Stimulated activated CD8-positive, alpha-beta memory T cell treated with anti-CD3 and anti-CD28 coated beads, Interleukin-7, amount 100 ng/mL, for 4 hours (primary cell): ENCODE measurements at places on chromosomes 5 and 9.

DNA sequence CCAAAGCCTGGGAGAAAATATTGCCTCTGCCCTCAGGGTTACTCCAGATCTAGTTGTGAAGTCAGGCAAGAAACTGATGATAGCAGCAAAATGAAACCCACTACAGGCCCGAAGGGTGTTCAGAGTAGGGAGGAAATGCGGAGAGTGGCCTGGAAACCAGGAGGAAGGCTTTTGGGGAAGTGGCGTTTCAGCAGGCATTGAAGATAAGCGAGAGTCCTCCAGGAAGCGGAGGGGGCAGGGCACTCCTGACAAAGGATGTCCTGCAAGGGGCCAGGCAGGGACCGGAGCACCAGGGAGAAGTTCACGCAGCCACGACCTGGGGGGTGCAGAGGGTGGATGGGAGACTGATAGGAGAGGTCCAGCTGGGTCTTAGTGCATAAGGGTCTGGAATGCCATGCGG is 7.8 kb upstream of the FOXI1 start:
- DNase-seq = no peak

DNA sequence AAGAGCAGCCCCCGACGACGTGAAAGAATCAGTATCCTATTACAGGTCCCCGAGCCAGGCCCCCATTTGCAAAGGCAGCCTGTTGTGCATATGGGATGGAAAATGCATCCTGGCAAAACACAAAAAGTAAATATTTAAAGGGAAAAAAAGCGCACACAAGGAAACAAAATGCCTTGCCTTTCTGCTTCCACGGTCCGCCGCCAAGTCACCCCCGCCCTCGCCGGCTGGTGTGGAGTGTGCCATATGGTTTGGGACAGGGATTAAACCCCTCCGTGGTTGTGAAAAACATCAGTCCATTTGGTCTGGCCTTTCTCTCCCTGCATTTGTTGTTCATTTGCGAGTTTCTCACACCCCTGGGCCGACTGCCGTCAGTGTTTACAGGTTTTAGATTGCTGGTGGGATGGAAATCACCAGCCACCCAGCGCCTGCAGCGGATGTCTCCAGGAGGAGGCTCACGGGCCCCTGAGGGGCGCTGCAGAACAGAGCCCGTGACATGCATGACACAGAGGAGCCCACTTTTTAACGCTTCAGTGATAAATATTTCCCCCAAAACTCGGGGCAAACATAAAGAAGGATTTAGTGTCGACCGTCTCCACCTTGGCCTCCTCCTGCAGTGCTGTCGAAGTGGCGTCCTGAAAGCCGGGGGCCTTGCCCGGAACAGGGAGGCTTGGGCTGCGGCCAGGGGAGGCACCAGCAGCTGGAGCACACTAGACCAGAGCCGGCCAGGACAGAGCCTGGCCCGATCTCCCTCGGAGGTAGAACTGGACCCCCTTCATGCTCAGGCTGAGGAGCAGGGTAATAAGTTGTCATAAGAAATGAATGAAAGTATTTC is 161.5 kb downstream of the HSD17B3 start:
- DNase-seq = no peak

- DNase-seq = no peak
Measured at GRCh38 chr5:9924614-9925013, 294.5 kb upstream of the TAS2R1 start.

DNA sequence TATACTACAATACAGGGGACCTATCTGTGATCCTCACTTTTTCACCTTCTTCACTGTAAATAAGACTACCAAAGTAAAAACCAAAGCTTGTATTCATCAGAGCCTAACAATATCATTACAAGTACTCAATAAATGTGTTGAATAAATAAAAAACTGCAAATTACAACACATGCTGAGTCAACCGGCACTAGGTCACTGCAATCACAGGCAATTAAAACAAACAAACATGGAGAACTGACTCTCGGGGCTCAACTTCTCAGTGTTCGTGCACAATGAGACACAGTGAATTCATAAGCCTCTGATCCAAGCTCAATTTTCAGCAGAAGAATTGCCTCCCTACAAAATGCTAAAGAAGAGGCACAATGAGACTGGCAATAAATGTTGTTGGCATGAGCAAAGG is 69.2 kb downstream of the CDK5RAP2 start:
- DNase-seq = no peak

DNA sequence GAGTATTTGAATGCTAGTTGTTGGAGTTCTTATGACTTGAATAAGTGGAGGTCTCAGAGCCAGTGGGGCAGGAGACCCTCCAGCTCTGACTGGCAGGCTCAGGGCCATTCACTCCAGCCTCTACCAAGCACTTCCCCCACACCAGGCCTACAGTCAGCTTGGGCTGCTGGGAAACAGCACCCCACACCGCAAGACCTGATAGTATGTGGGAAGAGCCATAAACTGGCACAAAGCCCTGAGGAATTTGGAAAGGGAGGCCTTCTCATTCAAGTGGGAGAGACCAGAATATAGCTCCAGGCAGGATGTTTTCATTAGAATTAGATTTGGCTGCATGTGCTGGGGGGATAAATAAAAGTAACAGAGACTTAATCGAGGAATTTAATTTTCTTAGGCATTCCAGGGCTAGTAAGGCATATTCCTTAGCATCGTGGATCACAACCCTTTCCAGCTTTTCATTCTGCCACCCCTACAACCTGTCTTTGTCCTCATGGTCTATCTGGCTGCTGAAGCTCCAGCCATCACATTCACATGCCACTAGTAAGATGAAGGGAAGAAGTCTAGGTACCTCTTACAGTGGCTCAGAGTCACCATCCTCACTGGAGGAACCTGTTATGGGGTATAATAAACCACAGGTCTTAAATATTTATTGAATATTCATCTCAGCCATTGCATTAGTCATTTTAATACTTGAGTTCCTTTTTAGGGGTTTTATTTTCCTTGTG is 47.5 kb downstream of the TMOD1 start:
- DNase-seq = no peak

DNA sequence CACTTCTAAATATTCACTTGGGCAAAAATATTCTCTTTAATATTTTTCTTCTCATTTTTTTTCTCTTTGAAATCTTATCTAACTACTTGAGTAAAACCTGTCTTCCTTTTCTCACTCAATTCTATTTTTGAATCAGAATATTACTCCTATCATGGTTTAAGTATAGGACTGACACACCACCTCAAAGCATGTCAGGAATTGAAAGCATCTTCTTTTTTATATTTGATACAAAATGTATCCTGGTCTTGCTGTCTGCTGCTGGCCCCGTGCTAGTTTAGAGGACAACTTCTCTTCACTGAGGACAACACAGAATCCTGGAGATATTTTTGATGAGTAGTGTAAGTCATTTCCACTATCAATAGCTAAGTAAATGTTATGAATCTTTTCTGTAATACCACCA is 383.6 kb downstream of the GADD45G start:
- no peak for DNase-seq

DNA sequence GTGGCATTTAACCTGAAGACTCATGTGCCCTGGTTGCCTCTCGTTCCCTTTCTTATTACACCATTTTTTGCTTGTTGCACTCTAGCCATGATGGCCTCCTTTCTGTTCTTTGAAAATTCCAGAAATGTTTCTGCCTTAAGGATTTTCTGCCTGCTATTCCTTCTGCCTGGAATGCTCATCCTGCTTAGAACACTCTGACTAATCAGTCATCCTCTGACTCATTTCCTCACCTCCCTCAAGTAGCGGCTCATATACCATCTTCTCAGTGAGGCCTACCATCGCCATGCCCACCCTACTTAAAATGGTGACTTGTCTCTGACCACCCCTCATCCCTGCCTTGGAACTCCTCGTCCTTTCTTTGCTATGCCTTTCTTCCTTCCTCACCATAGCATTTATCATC is 68.8 kb downstream of the KIF4B start:
- no peak for DNase-seq

- no peak for DNase-seq
Measured at GRCh38 chr5:79091064-79091463, 20.5 kb upstream of the BHMT start.
